Activated T-cell treated with anti-CD3 and anti-CD28 coated beads for 1 hour (primary cell): ENCODE measurements at places on chromosomes 4 and X.

DNA sequence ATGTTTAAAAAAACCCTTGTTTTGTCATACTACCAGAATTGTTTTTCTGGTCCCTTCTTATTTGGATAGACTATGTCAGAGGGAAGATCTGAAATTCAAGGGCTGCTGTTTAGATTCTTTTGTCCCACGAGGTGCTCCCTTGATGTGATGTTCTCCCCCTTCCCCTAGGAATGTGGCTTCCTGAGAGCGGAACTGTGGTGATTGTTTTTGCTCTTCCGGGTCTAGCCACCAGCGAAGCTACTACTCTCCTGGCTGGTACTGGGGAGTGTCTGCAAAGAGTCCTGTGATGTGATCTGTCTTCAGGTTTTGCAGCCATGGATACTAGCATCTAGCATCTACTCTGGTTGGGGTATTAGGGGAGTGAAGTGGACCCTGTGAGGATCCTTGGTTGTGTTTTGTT is 271.1 kb downstream of the DCAF12L2 start:
- no peak for DNase-seq

DNA sequence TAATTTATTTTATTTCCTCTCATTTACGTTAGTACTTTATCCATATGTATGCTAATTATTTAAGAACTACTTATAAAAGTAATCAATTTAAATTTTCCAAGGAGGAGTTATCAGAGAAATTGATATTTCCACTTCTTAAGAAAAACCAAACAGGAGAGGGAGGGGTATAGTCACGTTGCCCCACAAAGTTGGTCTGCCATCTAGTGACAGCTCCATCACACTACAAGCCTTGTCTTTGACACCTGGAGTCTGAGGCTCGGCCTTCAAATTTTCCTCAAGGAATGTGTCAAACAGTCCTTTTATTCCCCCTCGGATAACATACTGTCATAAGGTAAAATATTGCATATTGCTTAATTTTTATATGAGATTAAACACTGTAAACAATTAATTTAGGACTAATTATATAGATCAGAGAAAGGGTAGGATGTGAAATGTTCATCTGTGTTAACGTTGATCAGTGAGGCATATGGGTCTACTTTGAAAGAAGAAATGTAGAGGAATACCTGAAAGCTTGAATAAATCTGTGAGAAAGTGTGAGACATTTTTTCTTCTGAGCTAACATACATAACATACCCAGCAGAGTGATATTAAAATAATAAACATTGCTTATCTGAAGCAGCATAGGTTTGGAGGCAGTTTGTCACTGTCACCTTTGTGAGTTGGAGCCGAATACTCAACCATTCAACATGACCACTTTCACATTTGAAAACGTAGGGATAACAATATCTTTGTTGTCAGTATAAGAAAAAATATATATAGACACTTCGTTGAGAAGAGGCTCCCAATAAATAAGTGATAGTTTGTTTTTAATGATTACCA is 114.4 kb downstream of the GLRA3 start:
- DNase-seq: no peak

DNA sequence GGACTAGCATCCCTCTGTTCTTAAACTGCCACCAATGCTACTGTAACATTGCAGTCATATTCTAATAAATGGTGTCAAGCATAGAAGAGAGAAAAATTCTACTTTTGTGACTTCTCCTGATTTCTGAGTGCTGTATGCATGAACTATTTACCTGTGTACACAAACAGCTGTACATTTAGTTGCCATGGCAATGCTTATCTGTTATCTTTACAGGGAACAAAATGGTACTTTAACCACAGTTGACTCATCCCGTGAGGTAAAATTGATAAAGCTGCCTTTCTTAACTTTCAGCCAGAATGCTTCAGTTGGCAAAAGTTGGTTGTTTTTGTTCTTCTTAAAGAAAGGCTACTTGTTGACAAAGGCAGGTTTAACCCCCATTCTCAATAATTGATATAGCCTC is 587.5 kb upstream of the MAGEB2 start:
- no peak for DNase-seq

DNA sequence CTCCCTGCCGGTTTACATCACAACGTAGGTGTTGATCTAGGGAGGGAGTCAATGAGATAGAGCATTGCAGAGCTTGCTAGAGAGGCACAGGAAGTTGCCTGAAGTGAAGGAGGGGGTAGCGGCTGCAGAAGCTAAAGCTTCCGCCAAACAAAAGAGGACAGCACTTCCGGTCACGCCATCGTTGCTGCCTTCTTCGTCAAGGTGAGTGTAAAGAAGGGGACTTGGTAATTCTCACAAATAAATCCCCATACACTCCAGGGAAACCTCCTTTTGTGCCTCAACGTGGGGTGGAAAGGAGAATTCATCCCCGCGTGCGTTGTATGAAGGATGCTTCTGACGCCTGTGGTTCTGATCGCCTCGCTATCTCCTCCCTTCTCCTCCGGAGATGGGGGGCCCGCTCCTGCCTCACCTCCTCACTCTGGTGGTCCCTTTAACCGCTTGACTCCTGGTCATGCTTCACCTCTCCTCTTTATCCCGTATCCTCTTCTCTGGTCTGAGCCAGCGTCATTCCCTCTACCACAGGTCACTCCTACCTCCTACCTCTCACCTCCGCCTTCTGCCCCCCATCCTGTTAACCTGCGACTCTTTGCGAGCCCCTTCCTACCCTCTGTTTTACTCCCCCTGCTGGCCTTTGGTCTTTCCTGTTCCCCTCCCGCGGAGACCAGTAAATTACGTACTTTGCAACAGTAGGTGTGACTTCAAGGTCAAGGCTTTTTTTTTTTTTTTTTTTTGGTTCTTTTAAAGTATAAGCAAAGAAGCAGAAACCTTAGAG is 59.9 kb downstream of the GSPT2 start:
- peak; percentile 27 for DNase-seq

- no peak for DNase-seq
These were observed 527.2 kb upstream of the PRKX start for GRCh38 chrX:4240541-4241194.

DNA sequence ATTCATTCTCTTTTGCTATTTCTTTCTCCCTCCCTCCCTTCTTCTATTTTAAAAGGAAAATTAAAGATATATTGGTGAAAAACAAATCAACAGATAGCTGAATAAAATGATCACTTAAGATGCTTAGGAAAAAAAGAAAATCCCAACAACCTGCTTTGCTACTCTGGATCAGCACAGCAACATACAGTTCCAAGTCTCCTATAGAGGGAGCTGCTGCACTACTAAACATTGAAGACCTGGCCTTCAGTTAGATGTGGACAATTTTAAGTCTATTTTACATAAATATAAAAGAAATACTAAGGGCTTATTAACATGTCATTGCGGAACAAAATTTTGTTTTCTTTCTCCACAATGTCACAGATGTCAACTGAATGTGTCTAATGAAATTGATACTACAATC is 226.4 kb downstream of the MAGEB5 start:
- DNase-seq: no peak
